ENCODE measurements at places on chromosomes 4 and X.

DNA sequence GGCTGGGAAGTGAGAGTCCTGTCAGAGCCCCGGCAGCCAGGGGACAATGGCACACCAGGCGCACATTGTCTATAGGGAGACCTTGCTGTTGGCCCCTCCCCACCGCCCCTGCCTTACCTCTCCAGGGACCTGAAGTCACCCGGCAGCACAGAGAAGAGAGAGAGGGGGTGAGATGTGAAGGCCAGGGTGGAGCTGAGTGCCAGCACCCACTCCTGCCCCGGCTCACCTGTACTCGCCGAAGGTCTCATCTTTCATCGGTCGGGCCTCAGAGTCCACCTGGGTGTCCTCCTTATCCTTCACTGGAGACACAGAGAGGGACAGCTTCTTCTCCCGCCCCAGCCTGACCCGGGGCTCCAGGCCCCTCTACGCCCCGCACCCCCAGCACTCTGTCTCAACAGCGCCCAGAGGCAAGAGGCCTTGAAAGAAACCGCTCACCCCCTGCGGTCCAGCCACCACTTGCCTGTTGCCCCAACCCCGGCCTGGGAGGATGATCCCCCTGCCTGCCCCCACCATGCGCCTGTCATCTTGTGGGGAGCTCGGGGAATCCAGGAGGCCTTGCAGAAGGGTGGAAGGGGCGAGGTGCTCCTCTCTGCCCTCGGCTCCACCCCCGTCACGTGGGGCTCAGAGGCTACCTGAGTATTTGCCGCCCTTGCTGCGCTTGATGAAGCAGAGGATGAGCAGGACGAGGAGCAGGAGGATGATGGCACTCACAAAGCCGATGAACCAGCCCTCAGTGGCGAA lies 22.6 kb downstream of the L1CAM start:
- DNase-seq: no peak

GRCh38 chr4:72019688-72020087 lies 12.1 kb upstream of the NPFFR2 start:
- DNase-seq: no peak

DNA sequence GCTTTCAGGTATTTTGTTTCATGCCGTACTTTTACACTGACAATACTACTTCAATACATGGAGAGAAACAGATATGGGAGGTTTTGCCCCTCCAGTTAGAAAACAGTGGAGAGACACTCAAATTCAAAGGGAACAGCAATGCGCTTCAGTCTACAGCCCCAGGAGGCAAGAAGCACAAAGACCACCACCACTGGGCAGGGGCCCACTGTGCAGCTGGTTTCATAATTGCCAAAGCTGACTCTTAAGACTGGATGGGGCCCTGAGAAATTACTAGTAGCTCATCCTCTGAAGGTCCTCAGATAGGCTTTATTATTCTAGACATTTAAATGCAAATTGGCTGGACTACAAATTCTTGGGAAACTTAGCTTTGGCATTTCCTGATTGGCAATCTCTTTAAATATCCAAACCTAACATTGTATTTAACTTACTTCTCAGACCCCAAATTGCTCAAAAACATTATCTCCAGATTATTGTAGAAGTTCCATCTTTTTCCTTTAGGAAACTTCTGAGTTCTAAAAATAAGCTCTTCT lies 85.9 kb upstream of the GPR34 start:
- DNase-seq: peak; percentile 67

DNA sequence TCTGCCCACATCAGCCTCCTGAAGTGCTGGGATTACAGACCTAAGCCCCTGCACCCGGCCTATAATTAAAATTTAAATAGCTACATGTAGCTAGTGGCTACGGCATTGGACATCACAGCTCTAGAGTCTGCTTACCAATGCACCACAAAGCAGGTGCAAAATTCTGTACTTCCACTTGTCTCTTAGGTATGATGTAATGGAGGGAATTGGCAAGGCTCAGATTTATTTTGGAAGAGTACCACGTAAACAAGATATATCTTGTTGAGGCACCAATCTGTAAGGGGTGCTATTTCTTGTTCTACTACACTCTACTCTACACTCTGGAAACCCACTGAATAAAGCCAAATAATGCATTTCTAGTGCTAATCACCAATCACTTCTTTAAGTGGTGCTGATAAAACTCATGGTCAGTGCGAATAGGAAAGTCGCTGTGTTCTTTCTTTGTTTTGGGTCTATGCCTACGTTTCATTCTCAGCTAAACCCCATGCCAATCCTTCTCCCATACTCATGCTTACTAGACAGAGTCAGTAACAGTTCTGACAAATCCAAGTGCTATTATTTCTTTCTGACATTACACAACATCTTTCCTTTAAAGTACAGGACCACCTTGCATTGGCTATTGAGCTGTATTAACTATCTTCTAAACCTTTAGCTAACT lies 92.3 kb downstream of the GC start:
- no peak for DNase-seq

DNA sequence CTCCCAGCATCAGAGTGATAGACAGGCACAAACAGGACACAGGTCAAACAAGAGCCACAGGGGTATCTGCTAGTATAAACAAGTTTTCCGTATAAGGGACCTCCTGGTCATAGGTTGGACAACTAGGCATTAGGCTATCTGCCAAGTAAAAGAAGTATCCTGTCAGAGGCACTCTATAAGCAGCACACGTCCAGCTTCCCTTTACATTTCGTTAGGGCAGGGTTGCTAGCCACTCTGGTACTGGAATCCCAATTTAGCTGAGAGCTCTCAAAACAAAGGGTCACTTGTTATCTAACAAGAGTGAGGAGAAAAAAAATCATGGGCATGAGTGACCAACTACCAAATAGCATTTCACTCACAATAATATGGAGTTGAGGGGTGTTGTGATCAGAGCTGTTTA lies 780.7 kb upstream of the DIAPH2 start:
- no peak for DNase-seq

- DNase-seq: no peak
Measured at GRCh38 chr4:142974328-142974727, 128.2 kb upstream of the INPP4B start.

DNA sequence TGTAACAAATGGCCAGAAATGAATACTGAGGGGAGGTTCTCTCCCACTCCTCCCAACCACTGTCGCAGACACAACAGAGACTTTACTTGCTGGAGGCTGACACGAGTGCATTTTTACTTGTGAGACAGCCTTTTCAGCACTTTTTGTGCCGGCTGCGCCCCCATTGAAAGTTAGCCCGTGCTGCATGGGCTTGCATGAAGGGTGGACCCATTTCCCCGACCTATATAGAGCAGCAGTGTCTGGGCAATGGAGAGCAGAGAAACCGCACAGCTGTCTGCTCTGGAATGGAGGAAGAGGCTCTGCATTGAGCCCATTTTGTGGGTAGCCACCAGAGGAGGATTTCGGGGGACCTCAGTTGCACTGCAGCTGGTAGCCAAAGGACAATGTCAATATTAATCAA lies 208.8 kb downstream of the UGT8 start:
- DNase-seq: no peak

DNA sequence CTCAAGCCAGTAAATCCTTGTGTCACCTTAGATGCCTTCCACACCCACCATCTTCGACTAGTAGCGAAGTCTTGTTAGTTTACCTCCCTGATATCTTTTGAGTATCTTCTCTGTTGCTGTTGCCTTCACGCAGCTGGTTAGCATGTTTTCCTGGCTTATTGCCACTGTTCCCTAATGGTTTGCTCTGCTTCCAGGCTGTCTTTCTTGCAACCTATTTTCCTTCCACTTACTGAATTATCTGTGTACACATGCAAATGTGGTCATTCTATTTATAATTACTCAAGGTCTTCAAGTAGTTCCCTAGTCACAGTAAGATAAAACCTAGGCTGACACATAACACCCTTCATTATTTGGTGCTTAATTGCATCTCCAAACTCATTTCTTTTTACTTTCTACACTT lies 89.5 kb downstream of the UGT8 start:
- DNase-seq: no peak

DNA sequence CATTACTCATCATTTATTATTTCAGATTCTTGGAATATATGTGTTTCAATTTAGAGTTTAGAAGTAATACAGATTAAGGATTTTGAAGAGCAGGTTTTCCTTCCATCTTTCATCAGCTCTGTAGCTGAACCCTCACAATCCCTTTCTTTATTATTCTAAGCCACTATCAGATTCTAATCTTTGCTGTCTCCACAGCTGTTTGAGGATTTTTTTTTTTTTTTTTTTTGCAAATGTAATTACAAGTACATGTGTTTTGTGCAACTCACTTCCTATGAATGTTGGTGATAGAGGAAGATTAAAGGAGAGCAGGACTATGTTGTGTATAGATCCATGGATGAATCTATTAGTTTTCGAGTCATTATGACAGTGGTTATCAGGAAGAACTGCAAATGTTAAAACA lies 87.4 kb upstream of the TENM3 start:
- DNase-seq: no peak

DNA sequence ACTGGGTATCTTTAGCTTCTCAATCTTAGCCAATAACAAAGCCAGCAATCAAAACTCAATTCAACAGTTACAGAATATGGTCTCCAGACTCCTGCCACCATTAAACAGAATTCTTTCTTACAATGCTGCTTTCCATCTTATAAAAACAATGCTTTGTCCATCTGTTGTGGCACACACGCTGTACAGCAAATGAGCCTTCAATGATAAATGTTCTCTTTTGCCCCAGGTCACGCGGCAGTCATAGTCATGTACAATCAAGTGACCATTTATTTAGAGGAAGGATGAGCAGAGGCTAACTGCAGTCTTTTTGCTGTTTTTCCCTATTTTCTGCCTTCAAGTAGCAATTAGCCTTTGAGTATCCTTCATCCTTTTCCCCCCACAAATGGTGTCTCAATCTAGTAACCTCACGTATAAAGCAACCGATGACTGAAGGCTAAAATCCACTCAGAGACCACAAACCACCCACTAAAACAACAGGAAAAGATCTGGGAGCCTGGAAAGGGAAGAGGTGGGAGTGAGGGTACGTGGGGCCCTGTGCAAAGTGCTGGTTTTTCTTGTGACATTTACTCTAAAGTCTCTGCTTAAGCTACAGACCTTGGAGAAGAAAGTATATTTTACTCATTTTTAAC lies 24.4 kb downstream of the TRIM2 start:
- peak; percentile 16 for DNase-seq

DNA sequence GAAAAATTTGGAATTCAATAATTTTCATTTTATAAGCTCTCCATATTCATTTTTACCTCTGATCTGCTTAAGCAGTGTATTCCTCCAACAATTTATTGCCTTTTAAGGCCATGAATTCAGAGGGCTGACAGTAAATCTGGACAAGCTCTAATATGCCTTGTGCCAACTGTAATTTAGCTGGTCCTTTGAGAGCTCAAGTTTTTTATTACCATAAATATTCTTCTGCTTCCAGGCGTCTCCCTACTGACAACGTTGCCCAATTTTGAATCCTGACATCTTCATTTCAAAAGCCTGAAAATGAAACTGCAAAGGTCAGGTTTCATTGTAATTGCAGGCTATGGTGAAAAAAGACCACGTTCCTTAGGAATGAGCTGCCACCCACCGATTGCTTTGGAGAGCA lies 95.8 kb upstream of the GEMIN8 start:
- no peak for DNase-seq

- no peak for DNase-seq
Measured at GRCh38 chr4:147948336-147948735, 216.4 kb downstream of the ARHGAP10 start.

DNA sequence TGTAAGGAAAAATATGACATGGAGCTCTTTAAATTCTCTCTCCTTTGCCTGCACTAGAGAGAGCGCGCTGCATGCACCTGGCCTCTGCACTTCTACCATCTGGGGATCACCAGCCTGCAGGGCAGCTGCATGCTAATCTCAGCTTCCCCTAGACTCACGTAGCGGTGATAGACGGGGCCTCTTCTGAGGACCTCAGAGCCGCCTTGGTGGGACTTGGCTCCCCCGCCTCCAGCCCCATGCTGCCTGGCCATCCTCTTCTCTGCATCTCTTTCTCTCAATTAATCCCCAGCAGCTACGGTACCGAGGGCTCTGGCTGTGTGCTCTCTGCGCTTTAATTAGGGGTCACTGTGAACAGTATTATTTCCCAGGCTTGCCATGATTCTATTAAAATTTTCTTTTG lies 52.8 kb upstream of the PSAPL1 start:
- no peak for DNase-seq

DNA sequence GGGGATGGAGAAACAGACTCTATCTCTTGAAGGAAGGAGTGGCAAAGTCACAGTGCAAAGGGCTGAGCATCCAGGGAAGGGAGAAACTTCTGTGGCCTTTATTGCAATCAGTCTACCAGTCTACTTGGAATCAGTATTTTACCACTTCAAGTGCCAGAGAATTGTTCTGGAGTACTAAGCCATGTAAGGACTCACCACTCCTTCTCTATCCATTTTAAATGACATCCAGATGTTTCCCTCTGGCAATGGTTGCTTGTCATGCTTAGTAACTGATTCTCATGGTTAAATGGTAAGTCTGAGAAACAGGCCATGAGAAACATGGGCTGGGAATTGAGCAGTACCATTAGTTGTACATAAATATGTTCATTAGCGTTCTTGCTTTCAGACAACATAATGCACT lies 21.1 kb upstream of the SMIM10 start:
- peak; percentile 33 for DNase-seq

- DNase-seq: no peak
Measured at GRCh38 chr4:124964251-124964650, 251.7 kb upstream of the ANKRD50 start.

GRCh38 chr4:73843369-73843768 lies 6.9 kb downstream of the CXCL6 start:
- DNase-seq: no peak

DNA sequence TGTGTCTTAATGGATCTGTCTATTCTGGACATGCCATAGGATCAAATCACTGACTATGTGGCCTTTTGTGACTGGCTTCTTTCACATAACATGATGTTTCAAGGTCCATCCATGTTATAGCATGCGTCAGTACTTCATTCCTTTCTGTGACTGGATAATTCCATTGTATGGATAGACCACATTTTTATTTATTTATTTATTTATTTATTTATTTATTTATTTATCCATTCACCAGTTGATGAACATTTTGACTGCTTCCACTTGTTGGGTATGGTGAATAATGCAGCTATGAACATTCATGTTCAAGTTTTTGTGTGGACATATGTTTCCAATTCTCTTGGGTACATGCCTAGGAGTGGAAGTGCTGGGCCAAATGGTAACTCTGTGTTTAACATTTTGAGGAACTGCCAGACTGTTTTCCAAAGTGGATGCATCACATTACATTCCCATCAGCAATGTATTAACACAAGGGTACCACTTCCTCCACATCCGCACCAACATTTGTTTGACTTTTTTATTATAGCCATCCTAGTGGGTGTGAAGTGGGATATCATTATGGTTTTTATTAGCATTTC lies 14.0 kb downstream of the RTL5 start:
- no peak for DNase-seq

DNA sequence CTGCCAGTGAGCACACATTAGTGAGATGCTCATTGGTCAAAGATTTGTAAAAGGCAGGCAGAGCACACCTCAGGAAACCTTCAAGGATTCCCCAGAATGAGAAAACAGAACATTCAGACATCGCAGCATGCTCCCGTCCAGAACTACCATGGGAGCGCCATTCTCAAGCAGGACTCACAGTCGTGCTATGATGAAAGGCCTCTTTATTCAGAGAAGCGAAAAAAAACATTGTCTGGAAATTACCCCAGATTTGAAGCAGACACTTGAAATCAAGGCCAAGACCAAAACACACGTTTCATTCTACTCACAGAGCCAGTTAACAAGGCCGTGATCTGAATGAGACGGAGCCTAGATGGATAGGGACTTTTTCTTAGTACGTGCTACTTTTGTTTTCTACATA lies 961.8 kb upstream of the TENM3 start:
- no peak for DNase-seq

Data from EH (cell line).